C1 segment of cervical spinal cord (tissue), 14 donors: ENCODE measurements at places on chromosomes 13 and 19.

GRCh38 chr13:110419381-110419791 lies 112.3 kb downstream of the COL4A2 start:
- no peak for DNase-seq

- no peak for DNase-seq
Measured at GRCh38 chr19:30570194-30570593, 198.0 kb downstream of the ZNF536 start.

- DNase-seq = peak; percentile 56
Measured at GRCh38 chr19:55216461-55217198, 7.3 kb upstream of the PTPRH start.

DNA sequence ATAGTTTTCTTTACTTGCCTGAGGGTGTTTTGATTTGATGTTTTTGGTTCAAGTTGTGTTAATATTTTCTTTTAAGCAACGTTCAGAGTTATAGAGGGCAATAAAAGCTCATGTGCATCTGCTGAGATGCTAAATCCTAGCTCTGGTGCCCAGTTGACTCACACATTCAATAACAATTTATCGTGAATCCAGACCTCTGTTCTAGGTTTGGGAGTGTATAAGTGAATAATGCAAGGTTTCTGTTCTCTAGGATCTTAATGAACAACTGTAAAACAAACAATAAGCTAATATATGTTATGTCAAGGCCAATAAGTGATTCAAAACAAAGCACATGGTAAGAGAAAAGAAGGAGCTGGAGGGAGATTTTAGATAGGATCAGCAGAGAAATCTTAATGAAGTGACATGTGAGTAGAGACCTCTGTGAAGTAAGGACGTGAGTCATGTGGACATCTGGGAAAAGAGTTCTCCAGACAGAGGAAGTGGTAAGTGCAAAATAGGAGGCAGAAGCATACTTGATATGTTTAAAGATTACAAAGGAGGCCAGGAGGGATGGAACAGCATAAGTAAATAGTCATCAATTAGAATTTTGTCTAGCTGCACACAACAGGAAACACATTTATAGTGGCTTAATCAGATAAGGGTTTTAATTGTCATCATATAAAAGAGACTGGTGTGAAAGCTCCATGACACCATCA lies 278.5 kb upstream of the HTR2A start:
- no peak for DNase-seq

GRCh38 chr19:29067831-29068230 lies 145.1 kb downstream of the UQCRFS1 start:
- DNase-seq = no peak

GRCh38 chr13:99636728-99637353 lies 135.6 kb downstream of the TM9SF2 start:
- no peak for DNase-seq

- DNase-seq = no peak
Measured at GRCh38 chr13:61830475-61830874, 414.8 kb upstream of the PCDH20 start.

GRCh38 chr19:46211201-46211881 lies 18.2 kb upstream of the IGFL1 start:
- no peak for DNase-seq

GRCh38 chr13:35866801-35867200 lies 264.4 kb downstream of the DCLK1 start:
- DNase-seq = no peak

DNA sequence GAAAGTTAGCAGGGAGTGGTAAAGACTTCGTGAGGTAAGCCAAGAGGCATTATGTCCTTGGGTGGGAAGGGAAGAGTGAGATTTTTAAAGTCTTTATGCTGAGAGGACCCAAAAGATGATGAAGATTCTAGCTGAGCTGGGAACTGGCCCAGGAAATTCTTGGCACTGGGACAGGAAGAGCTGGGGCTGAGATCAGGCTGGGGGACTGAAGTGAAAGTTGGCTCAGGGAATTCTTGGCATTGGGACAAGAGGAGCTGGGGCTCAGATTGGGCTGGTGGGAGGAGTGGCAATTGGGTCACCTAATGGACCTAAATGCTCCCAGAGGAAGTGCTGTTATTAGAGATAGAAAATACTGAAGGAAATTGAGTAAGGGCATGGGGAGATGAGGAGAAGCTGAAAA lies 8.8 kb downstream of the SCEL start:
- peak; percentile 14 for DNase-seq

DNA sequence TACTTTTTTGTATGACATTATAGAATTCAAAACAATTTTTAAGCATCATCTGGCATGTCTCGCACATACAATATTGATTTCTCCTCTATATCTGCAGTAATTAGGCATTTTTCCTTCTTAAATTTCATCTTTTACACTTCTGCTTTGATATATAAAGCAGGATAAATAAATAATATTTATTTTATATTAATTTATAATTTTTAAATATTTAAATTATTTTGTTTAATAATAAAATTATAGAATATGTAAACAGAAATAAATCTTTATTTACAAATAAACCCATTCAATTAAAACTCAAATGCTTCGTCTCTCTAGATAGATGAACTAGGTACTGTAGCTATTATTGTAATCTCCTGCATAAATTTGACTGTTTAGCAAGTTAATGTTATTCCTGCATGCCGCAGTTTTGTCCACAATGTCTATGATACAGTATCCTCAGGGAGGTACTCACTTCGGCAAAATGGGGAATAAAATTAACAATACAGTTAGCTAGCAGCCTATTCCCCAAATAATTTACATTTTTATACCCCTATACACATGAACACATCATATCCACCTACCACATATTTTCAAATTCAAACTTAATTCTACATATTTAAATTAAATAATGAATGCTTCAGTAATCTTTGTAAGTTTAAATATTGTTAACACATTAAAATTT lies 473.6 kb upstream of the SLC10A2 start:
- DNase-seq = no peak

DNA sequence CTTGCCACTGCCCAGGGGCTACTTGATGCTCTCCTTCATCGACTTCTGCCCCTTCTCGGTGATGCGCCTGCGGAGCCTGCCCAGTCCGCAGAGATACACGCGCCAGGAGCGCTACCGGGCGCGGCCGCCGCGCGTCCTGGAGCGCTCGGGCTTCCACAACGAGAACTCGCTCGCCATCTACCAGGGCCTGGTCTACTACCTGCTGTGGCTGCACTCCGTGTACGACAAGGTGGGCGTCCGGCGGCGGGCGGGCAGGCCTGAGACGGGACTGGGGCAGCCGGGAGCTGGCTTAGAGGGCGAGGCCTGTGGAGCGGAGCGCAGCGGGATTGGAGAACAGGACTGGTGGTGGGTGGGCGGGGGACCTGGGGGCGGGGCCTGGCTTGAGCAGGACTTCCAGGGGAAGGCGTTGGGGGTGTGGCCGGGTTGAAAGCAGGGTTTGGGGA lies 12.7 kb upstream of the PSMD8 start:
- DNase-seq = peak; percentile 52

- no peak for DNase-seq
Measured at GRCh38 chr19:9058905-9059667, 27.8 kb upstream of the OR1M1 start.

DNA sequence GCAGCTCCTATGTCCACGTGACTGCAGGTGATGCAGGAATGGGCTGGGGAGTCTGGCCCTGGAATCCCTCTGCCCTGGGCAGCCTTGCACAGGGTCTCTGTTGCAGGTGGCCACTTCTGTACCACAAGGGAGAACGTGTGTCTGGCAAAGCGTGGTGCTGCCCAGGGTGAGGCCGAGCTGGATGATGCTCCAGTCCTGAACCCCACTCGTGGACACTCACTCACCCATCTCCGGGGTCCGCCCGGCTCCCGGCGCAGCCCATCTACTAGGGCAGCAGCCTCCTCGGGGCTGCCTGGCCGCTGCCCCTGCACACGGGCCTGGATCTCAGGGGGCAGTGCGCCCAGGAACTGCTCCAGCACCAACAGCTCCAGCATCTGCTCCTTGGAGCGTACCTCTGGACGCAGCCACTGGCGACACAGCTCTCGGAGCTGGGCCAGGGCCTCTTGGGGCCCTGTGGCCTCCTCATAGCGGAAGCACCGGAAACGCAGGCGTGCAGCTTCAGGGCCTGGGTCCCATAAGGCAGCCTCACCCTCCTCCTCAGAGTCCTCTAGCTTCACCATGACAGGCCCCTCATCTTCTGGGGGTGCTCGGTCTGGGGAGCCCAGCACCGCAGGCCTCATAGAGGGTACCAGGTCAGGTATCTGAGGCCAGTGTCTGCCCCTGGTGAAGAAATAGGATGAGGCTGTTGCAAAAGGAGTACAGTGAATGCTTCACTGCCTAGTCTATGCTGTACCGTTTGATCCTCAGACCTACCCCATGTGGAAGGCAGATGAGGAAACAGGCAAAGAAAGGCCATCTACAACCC lies 2.2 kb downstream of the MZF1 start:
- no peak for DNase-seq

DNA sequence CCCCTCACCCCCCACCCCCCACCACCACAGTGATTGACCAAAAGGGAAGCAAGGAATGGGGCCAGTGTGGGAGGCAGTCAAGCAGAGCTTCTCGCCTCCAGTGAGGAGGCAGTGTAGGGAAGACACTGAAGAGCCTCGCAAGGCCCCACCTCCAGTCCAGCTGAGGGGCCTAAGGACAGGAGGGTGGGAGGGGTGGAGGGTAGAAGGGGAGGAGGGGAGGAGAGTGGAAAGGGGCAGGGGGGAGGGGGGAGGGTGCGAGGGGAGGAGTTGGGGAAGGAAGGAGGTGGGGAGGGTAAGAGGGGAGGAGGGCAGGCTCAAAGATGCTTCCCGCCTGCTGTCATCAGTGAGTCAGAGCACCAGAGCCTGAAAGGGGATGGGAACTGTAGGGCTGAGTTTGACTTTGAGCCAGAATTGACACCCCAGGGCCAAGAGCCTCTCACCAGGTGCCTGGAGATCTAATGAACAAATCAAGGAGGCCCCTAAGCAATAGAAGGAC lies 786.2 kb downstream of the UQCRFS1 start:
- no peak for DNase-seq

DNA sequence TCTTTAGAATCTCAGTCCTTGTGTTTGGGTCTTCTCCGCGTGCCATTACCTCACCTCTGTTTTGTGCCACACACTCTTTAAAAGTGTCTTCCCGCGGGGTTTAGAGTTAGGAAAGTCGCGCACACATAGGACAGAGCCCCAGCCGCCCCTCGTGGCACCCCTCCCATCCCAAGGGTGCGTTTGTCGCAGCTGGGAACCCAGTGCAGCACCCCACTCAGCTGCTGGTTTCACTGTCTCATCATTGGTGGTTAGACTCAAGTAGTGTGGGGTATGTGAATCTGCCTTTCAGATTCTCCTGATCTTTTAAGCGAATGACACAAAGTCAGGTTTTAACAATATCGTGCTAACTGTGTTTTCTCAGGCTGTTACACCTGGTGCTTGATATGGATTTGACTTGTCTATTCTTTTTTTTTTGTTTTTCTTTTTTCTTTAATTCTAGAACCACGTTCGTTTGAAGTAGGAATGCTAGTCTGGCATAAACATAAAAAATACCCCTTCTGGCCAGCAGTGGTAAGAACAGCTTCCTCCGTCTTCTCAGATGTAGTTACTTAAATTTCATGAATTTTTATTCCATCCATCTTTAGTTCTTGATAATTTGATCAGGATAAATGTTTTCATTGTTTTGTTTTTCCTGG lies 19.5 kb upstream of the NDUFS7 start:
- no peak for DNase-seq

GRCh38 chr19:45450012-45450333 lies 17.8 kb upstream of the FOSB start:
- DNase-seq = no peak

DNA sequence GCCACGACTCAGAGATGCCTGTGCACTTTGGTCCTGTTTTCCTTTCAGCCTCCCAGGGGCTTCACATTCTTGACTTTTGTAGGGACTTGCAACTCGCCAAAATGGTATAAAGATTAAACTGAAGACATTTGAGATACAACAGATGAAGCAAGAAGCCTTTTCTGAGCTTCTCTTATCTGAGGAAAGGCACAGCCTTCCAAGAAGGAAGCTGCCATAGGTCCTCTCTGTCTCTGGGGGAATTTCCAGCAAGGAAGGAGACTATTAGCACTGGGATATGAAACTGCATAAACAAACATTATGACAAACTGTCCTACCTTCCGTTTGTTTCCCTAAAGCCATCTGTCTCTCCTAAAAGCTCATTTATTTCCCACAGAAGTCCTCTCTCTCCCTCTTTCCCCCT lies 39.3 kb downstream of the TGDS start:
- no peak for DNase-seq

- DNase-seq = peak; percentile 41
Measured at GRCh38 chr13:110396913-110397381, 89.9 kb downstream of the COL4A2 start.

DNA sequence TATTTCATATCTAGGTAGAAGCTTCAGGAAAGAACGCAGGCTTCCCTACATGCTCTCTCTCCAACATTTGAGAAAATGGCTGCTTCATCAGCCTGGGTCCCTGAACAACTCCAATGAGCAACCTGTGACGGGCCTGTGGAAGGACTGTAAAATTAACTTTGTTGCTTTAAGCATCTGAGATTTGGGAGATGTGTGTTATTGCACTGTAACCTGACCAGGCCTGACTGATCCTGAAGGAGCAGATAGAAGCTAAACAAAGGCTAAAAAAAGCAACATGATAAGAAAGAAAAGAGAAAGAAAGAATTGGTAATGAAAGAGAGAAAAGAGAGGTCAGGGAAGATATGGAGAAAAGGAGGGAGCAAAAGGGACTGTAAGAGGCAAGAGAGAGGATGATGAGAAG lies 77.1 kb upstream of the MBNL2 start:
- no peak for DNase-seq

DNA sequence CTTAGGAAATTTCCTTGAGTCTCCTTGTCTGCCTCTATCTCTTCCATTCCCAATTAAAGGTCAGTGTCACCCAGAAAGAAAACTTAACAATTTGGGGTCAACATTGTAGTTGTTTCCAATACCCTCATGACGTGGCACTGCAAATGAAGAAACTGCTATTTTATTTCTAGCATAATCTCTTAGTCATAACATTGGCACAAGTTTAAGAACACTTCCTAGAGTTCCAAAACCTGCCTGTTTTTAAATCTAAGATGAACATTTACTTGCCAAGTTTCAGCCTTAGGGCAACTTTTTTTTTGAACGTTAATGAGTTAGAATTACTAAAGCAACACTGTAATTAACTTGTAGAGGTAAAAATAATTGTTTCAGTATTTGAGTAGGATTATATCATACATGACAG lies 108.0 kb downstream of the LMO7 start:
- no peak for DNase-seq

- DNase-seq = no peak
Measured at GRCh38 chr13:61918841-61919240, 503.2 kb upstream of the PCDH20 start.

DNA sequence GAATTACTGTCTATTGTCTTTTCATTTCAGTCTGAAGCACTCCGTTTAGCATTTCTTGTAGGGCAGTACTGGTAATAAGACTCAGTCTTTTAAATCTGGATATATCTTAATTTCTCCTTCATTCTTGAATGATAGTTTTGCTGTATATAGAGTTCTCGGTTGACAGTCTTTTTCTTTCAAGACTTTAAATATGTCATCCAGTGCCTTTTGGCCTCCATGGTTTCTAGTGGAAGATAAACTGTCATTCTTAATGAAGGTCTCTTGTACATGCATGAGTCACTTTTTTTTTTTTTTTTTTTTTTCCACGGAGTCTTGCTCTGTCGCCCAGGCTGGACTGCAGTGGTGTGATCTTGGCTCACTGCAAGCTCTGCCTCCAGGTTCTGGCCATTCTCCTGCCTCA lies 27.2 kb upstream of the ZDHHC20 start:
- DNase-seq = no peak

- DNase-seq = no peak
Measured at GRCh38 chr19:35945121-35945790, 9.1 kb downstream of the LRFN3 start.
